ENCODE measurements at places on chromosomes 1 and 21.

DNA sequence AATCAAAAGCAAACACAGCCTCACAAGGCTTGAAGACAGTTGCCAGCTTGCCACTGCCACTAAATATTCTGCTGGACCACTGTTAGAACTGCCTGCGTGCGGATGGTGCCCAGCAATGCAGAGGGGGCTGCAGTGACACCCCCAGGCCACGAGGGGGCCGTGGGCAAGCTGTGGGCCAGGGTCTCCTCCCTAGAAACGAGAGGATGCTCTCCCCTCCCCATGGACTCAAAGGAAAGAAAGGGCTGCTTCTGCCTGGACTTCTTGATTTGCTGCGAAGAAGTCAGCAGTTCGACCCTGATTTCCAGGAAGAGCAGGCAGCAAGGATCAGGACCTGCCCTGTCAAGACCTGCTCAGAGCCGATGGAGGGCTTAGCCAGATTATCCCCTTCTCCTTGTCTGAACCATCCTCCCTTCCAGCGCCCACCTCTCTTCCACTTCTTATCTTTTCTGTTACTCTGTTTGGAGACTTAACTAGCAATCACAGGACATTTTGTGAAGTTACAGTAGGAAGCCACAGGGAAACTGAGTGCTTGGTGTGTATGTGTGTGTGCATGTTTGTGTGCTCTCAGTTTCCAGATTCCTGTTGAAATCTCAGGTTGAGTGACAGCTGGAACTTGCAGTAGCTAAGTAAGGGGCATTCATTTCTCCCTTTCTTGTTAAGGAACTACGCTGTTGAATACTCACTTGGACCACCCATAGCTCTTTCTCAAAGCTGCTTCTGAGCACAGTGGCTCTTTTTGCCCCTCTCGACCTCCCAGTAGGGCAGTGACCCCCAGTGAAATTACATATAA lies 2.7 kb downstream of the MAN1C1 start:
- DNase-seq = no peak

GRCh38 chr1:156510709-156511108 lies 10.1 kb upstream of the MEF2D start:
- peak; percentile 49 for DNase-seq

DNA sequence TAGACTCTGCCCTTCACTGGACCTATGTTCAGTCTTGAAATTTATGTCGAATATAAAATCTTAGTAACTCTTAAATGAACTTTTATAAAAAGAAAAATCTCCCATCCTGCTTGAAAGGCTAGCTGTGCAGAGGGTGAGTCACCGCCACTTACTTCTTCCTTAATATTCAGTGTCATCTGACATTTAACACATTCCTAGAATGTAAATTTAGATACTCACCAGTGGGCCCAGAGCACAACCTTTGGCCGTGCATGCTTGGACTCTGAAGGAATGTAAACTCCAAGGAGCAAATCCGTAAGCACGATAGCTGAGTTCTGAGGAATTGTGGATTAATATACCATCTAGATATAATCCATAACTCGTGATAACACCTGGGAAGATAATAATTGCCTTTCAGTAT lies 403.3 kb downstream of the KCTD3 start:
- DNase-seq = no peak

- DNase-seq = no peak
Observed at GRCh38 chr1:56844545-56845136, 10.0 kb upstream of the C8A start.

- no peak for DNase-seq
Observed at GRCh38 chr1:204077979-204078696, 5.2 kb downstream of the SOX13 start.

DNA sequence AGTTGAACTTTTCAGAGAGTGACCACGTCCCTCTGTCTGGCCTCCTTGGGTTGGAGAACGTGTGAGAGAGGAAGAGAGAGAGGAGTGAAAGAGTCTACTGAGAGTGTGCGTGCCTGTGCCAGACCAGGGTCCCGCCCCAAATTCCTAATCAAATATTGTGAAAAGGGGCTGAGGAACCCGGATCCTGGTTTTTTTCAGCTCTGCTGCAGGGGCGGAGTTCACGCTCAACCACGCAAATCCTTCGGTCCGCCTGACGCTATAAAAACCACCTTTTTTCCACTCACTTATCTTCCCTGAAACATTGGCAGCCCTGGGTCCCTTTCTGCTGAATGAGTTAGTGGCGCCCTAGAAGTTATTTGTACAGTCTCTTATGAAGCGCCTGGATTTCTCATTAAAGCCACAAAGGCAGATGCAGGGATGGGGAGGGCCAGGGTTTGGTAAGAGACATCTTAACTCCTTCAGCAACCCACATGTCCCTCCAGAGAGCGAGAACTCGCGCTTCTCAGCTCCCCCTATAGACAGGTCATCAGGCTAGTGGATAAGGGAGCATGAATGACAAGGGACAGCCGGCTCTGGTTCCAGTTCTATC lies at the start of gene FMOD:
Gene FMOD, minus strand, starts transcription at position 86 of the 589 bp plus-strand sequence. CDS start 2,852 bp downstream, outside the sequence.
- DNase-seq = no peak

- DNase-seq = no peak
Observed at GRCh38 chr1:93681101-93681988, at the start of gene BCAR3. Gene BCAR3, minus strand, starts transcription at chr1:93681837. Its CDS starts 6,907 bp downstream, at chr1:93674930.

DNA sequence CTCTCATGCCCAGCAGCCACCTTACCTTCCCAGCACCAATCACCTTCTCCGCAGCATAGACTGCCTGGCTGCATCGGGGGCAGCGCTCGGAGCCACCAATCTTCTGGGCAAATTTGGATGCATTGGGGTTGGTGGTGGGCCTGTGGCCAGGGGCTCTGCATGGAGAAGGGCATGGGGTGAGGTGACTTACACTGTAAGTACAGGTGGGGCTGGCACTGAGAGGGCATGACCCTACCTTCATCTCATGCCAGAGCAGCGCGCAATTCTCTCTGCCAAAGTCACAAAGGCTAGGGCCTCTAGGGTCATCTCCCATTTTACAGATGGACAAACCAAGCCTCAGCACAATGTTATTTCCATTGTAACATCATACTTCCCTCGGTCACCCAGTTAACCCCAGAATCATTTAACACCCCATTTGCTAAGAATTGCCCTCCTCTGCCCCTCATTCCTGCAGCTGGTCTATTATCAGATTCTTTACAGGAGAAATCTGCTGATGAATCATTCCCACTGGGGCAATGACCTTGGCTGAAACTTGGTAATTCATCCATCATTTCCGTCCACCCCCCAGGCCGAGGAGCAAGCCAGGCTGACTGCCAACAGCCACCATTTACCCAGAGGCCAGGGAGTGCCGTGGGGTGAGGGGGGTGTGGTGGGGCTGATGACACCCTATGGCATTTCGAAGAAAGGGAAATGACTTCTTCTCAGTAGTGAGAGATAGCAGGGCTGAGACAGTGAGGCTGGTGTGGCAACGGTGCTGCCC lies 17.9 kb downstream of the CSRP1 start:
- DNase-seq = peak; percentile 72

GRCh38 chr1:234273981-234274380 lies 99.3 kb upstream of the COA6 start:
- DNase-seq = no peak

DNA sequence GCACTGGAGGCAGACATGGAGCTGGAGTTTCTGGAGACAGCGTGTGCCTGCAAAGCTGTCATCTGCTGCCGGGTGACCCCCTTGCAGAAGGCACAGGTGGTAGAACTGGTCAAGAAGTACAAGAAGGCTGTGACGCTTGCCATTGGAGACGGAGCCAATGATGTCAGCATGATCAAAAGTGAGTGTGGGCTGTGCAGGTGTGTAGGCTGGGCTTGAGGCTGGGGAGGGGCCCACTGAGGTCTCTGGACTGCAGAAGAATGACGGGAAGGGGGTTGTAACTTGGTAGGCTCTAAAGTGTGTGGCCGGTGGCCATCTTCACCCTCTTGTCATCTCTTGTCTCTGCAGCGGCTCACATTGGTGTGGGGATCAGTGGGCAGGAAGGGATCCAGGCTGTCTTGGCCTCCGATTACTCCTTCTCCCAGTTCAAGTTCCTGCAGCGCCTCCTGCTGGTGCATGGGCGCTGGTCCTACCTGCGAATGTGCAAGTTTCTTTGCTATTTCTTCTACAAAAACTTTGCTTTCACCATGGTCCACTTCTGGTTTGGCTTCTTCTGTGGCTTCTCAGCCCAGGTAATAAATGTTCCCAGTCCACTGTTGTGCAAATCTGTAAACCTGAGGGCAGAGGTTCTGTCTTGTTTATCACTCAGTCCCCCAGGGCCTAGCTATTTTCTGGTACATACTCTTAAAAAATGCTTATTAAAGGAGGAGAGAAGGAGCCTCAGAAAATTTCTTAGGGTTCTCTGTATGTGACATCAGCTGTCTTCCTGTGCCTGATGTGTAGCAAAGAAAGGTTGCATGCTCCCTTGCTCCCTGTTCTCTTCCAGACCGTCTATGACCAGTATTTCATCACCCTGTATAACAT lies 19.9 kb downstream of the ATP8B2 start:
- no peak for DNase-seq

DNA sequence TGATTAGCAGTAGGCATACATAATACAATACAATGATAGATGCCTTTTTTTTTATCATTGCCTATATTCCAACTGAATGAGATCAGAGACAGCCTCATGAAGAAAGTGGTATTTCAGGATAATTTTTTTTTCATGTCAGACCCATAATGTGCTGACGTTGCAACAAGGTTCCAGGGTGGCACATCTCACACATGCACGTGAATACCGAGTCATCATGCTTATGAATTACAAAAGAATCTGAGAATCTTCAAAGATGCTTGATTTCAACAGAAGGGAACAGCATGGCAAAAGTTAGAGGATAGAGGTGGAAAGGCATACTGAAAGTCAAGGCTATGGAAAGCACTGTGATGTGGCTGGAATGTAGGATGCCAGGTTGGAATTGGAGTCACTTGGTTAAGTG lies 5.0 kb upstream of the RNF11 start:
- no peak for DNase-seq

GRCh38 chr1:1122078-1122811 lies 6.4 kb upstream of the C1orf159 start:
- DNase-seq = peak; percentile 24

GRCh38 chr1:88529581-88529980 lies 154.5 kb upstream of the PKN2 start:
- no peak for DNase-seq

DNA sequence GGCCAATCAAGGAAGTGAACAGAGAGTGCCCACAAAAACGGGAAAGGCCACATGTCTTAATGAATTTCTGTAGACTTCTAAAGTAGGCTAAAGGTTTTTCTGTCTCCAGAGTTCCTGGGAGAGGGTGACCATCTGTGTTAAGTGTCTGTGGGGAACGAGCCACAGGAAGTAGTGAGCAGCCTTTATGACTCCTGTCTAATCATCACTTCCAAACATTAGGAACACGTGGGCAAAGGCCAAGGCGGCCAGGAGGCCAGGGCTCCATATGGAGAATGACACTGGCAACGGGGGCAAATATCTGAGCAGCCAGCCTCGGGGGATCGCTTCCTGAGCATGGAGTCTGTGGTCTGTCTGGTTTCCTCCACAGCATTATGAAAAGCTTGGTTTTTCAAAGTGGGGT lies 7.1 kb downstream of the FAM89A start:
- no peak for DNase-seq

DNA sequence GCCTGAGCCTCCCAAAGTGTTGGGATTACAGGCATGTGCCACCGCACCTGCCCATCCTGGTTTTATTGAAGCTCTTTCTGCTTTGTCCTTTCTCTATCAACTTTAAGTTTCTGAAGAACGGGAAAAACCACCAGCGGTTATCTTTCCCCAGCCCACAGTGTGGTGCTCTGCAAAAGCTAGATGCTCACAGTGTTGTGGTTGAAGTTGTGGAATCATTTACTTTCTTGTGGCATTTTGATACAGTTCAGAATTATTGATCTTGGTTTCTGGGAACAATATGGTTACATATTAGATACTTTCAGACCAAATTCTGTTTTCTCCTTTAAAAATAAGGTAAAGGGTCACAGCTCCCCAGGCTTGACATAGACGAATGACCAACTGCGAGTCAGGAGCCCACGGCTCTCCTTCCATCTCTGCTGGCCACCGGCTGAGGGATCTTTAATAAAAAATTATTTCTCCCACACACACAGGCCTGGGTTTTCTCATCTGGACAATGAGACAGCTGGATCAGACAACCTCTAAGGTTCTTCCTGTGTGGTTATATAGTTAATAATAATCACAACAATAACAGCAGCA lies 385.3 kb downstream of the SETD4 start:
- no peak for DNase-seq

DNA sequence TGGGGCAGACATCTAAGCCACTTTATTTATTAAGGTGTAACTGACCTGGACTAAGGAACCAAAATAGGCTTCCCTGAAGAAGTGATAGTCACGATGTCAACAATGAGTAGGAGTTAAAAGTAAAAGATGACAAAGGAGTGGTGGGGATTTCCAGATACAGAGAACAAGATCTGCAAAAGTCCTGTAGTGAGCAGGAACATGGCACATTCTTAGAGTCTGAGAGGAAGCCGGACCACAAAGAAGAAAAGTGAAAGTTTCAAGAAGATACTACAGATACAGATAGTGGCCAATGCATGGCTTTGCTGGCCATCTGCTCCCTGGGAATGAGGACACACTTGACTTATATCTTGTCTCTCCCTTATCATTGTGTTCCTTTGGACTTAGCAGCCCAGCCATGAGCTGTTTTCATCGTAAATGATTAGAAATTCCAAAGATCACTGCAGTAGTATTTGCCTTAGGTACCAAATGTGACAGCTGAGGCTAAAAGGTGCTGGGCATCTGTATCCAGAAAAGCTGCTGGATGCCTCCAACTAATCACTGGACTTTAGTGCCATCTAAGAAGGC lies 302.4 kb upstream of the NR5A2 start:
- DNase-seq = no peak

DNA sequence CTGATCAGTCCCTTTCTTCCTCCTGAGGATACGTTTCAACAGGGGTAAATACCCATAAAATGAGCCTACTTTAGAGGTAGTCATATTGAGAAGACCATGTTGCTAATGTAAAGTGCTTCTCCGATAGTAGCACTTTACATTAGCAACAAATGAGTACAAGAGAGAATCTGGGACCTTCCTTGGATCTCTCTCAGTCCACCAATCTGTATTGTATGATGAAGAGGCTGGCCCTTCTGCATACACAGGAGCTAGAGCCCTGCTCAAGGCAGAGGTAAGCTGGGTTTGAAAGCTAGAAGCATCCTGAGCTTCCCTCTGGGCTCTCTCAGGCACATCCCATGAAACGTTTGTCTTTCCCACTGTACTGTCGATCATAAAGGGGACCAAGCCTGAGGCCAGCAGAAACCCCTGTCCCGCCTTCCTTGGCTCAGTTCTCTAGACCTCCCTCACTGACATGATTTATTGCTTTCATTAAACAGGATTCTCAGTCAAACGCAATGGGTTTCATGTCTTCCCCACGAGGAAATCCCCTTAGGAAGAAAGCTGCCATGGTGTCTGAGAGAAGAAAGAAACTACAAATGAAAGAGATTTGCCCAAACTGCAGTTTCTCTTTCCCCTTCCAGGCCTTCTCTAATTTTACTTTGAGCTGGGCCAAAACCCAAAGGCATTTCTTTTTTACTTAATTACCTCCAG lies 62.8 kb upstream of the BCAR3 start:
- no peak for DNase-seq

DNA sequence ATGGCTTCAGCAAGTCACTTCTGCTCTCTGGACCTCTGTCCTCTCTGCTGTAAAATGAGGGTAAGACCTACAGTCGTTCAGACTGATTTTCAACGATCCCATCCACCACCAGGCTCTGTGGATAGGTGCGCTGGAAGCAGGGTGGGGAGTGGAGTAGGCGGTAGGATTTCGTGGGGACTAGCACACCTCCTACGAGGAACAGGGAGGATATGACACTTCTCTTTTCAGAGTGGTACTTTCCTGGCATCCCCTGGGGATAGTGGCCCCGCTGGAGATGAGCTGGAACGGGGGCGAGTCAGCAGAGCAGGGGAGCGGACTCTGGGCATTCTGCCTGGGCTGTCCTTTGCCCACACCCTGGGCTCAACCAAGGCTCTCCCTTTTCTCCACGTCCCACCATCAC lies 17.7 kb downstream of the ETNK2 start:
- DNase-seq = no peak

GRCh38 chr1:29232387-29232786 lies 1.7 kb upstream of the MECR start:
- no peak for DNase-seq
